Naive thymus-derived CD4-positive, alpha-beta T cell (primary cell): ENCODE measurements at places on chromosomes 3 and 15. TPM values are rescaled to one million over a fixed set of nuclear protein-coding genes. Genes with fewer than 3 reads are reported as not detected.

- H3K4me1 ChIP-seq = no peaks in the 10 kb centered on the region
- no peak overlapping the region for H3K4me3 ChIP-seq
- DNase-seq = no peak
- H3K36me3 ChIP-seq = no peaks in the 10 kb centered on the region
- H3K27me3 ChIP-seq = no peaks in the 10 kb centered on the region
- H3K27ac ChIP-seq = no peak overlapping the region
Measured at GRCh38 chr15:49686599-49686998, 65.8 kb downstream of the DTWD1 start.

- no peaks in the 10 kb centered on the region for H3K27me3 ChIP-seq
- H3K27ac ChIP-seq = no peak overlapping the region
- H3K4me1 ChIP-seq = no peaks in the 10 kb centered on the region
- no peaks in the 10 kb centered on the region for H3K36me3 ChIP-seq
- no peak overlapping the region for H3K4me3 ChIP-seq
Measured at GRCh38 chr3:147015334-147015733, 391.0 kb downstream of the ZIC4 start.

Gene PDCD10
- 42.2 TPM for total RNA-seq

DNA sequence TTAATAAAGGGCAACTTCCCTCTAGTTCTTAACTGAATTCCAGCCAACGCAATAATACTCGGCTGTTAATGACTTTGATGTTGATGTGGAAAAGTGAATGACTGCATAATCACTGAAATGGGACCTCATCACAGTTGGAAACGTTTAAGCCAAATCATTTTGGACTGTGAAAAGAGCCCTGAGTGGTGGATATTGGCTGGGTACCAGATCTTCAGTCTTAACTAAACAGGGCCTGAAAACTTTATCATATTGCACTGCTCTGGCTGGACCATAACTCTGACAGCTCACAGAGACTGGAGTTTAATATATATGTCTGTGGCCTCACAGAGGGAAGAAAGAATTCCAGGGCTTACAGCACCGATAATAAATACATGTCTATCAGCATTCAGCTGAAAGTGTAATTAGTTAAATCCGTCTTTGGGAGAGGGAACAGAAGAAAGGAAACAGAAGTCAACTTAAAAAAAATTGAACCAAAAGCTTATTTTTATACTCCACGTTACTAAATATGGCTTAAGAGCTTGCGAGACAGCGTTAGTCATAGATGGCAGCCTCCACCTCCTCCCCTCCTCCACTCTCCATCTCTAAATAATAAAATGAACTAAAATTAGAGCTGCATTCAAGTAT is 222.3 kb upstream of the CDIN1 start:
- H3K36me3 ChIP-seq = no peaks in the 10 kb centered on the region
- H3K27me3 ChIP-seq = no peaks in the 10 kb centered on the region
- DNase-seq = no peak
- no peak overlapping the region for H3K4me3 ChIP-seq

DNA sequence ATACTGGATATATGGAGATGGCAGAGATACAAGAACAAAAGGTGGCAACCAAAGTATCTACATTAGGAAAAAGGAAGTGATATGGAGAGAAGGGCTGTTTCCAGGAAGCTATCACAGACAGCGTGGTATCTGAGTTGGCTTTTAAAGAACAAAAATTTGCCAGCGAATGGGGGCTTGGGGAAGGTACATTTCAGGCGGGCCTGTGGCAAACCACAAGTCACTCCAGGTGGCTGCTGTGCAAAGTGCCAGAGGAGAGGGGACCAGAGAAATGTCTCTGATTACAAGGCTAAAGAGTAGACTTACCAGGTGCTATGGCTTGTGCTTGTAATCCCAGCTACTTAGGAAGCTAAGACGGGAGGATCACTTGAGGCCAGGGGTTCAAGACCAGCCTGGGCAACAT is 91.1 kb downstream of the MSL2 start:
- DNase-seq = no peak
- H3K4me1 ChIP-seq = no peaks in the 10 kb centered on the region
- no peaks in the 10 kb centered on the region for H3K36me3 ChIP-seq
- no peaks in the 10 kb centered on the region for H3K27me3 ChIP-seq

DNA sequence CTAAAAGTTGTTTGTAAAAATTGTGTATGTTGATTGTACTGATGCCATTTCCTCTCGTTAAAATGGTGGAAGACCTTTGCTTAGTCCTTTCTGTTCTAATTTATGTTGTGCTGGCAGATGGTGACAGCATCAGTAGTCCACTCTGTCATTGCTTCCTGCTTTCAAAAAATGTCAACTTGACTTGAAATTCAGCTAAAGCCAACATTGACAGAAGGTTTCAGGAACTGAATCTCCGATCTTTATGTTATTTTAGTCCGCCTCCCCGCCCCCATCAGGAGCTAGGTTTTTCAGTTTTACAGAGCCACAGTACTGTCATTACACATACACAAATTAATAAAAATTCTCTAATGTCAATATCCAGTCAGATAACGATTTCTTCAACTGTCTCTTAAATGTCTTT is 1.5 kb downstream of the CEP63 start:
- H3K4me3 ChIP-seq = no peak overlapping the region
- no peak for DNase-seq
- peaks cover 23% of the 10 kb centered on the region for H3K4me1 ChIP-seq
- no peaks in the 10 kb centered on the region for H3K27me3 ChIP-seq
- H3K27ac ChIP-seq = peak overlapping the region; percentile 87

GRCh38 chr15:77013776-77014131 is 18.8 kb downstream of the PSTPIP1 start:
- H3K4me3 ChIP-seq = peak overlapping the region; percentile 43
- H3K4me1 ChIP-seq = peaks cover 62% of the 10 kb centered on the region
- no peaks in the 10 kb centered on the region for H3K36me3 ChIP-seq

- H3K4me3 ChIP-seq = peak overlapping the region; percentile 90
- no peaks in the 10 kb centered on the region for H3K27me3 ChIP-seq
- peaks cover 12% of the 10 kb centered on the region for H3K4me1 ChIP-seq
- H3K27ac ChIP-seq = peak overlapping the region; percentile 99
- H3K36me3 ChIP-seq = no peaks in the 10 kb centered on the region
Measured at GRCh38 chr3:123202451-123202850, 708 bp downstream of the SEC22A start.

- no peak overlapping the region for H3K27ac ChIP-seq
- DNase-seq = no peak
- H3K4me3 ChIP-seq = no peak overlapping the region
Measured at GRCh38 chr15:79007066-79007465, 62.2 kb upstream of the CTSH start.

Gene CCDC39
- not detected for total RNA-seq

GRCh38 chr3:87044409-87044808 is 53.5 kb upstream of the VGLL3 start:
- DNase-seq = no peak
- H3K36me3 ChIP-seq = no peaks in the 10 kb centered on the region
- no peak overlapping the region for H3K4me3 ChIP-seq
- no peaks in the 10 kb centered on the region for H3K27me3 ChIP-seq
- no peaks in the 10 kb centered on the region for H3K4me1 ChIP-seq

Gene ALPK3
- total RNA-seq = 0.30 TPM

GRCh38 chr3:59709702-59710553 is 660.1 kb upstream of the CFAP20DC start:
- H3K27ac ChIP-seq = no peak overlapping the region
- H3K27me3 ChIP-seq = no peaks in the 10 kb centered on the region
- no peaks in the 10 kb centered on the region for H3K4me1 ChIP-seq
- no peaks in the 10 kb centered on the region for H3K36me3 ChIP-seq
- H3K4me3 ChIP-seq = no peak overlapping the region

Gene SFMBT1
- 39.0 TPM for total RNA-seq

Gene SMCO1
- total RNA-seq = not detected
